NCI-H187 treated with DMSO at 0.1 percent for 48 hours (cell line): ENCODE measurements at places on chromosomes 7 and 10.
A peak's percentile ranks its signal among the peaks of the same experiment; 100 is the strongest.

DNA sequence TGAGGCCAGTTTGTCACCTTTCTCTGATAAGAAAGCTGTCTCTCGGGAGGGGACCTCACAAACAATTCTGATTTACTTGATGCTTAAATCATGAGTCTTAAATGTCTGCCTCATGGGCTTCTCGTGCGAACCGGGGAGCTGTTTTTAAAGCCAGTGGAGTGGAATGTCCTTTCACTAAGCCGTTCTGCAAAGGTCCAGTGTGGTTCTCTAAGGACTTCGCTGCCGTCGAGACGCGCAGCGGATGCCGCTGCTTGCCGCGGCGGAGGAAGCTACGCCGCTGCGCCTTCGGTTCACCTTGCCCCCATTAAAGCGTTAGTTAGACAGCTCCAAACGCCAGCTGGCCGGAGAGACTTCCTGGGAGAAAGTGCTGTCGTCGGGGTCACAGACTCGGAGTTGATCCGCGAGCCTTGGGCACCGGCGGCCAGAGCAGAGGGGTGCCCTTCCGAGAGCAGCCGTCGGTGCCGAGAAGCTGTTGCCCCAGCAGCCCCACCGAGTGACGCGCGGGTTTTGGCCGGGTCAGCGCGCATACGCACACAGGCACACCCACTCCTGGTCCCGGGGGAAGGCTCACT is 1.3 kb upstream of the HMX3 start:
- no peak for DNase-seq

DNA sequence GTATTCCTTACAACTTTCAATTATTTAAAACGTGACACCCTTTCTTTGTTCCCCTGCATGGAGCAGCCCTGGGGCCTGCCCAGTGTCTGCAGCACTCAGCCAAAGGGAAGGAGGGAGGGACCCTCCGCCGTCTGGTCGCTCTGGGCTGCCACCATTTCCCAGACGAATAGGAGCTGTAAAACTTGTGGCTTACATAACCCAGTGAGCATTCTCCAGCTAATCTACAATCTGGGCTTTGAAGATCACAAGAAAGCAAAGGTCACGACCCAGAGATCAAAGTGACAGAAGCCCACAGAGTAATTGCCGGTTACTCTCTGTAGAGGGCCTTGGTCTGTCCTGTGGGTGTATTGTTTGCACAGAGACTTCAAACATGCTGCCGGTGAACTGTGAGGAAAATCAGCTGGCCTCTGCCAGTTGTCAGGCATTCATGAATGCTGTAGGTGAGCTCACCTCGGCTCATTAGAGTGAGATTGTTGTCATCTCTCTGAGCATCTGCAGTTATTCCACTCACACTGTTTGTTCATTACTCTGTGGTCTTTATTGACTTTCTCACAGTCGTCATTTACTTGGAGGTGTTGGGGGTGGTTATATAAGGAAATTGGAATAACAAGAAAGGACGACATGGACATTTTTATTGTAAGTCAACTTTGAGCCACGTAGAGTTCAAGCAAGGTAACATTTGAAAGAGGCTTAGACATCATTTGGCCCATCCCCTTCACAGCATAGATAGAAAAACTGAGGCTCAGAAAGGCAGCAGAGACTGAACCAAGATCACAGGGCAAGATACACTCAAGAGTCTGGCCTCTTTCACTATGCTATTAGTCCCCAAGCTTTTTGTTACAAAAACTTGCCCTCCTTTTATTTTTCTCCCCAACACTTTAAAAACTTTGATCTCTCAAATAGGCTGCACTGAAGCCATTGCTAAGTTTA is 619.8 kb downstream of the LRMDA start:
- DNase-seq = no peak

- DNase-seq = peak; percentile 5
Observed at GRCh38 chr7:151304856-151305255, 36.8 kb upstream of the NUB1 start.

DNA sequence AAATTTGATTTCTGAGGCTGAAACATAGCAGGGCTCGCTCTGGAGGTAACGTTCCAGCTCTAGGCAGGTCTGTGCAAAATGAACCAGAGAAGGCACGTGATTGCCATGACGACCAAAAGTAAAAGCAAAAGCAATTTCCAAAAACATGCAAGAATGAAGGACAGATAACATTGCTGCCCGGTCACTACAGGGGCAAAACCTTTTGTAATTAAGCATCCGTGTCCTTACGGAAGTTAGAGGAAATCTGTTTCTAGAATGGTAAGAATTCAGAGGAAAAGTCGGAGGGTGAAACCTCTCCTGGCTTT is 2.9 kb downstream of the KLF6 start:
- no peak for DNase-seq

GRCh38 chr10:3807211-3807927 is 22.4 kb upstream of the KLF6 start:
- DNase-seq = no peak

DNA sequence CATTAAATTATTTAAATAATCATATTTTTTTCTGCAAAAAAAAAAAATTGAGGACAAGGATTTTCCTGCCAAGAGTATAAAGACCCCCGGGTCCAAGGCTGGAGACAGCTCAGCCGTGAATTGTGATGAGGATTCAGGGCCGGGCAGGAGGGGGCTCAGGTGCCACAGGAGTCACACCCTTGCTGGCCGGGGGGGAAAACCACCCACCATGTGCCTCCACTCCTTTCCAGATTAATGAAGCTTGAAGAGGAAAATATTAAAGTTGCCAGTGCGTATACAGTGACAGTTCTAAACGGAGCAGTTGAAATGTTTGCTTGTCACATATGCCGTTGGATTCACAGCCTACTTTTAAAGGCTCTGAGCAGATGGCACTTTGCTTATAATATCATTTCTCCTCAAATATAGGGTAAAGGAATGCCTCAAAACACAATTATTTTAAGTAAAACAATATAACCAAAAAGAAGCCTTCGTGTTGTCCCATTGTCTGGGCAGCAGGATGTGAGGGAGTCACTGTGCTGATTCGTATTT is 49.6 kb downstream of the ADARB2 start:
- no peak for DNase-seq

DNA sequence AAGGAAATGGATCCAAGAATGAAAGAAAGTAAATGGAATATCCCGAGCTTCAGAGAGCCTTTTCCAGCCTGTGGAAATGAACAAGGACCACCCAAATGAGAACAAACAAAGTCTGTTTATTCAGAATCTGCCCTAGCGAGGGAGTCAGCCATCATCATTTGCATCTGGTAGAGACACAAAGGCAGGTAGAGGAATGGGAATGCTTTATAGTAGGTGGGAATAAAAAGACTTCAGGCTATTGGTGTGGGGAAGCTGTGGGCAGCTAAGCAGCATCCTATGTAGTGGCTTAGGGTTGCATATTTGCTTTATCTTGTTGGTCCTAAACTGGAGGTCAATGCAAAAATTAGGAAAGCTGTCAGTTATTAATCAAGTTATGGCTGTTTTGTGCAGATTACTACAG is 9.2 kb upstream of the MRLN start:
- no peak for DNase-seq

DNA sequence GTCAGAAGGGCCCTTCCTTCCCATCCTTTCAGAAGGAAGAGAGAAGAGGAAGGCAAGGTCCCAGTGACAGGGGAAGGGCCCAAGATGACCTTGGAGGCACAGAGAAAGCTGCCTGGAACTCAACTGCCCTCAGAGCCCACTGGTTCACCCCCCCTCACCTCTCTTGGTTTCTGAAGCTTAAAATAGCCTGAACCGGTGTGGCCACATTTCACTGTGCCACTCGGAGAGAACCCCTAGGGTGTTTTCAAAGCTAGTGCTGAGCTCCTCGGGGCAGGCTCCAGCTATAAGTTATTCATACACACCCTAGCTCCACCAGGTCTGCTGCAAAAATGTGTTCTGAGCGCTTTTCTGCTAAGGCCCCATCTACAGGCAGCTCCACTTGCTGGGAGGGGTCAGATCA is 60.9 kb upstream of the ADRB1 start:
- DNase-seq = no peak

DNA sequence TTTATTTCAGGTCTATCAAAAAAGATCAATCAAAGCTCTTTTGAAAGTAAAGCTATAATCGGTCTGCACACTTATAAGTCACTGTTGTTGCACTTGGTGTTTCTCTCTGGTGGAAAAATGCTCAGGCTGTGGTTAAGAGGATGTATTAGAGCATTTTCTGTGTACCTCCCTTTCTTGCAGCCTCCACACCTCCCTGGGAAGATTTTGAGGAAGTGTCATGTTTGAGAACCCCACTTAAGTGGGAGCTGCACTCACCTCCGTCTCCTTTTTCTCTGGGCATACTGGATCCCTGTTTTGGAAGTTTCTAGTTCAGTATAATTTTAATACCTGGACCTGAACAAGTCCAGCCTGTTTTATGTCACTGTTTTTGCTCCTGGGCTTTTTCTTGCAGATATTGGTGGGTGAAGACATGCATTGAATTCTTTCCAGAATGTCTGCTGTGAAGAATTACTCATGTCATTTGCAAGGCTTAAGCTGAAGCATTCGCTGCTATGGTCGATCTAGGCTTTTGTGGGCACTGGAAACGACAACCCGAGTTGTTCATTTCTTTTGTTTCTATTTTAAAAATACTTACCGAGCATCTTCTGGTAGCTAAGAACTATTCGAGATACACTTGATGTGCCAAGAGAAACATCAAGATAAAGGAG is 36.6 kb downstream of the TCF7L2 start:
- DNase-seq = no peak

DNA sequence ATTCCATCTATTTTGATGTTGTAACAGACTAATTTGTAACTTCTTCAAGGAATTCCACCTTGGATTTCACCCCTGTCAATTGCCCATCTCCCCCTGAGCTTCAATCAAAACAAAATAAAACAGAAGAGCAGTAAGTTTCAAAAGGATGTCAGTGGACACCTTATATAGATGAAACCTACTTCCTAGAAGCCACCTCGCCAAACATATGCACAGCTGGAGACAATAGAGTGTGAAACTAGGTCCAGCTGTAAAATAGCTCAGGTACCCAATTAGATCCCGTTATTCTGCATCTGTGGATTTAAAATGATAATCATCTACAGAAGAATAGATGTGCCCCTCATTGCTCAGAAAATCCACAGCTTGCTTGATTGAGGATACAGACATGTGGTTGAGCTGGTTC is 598.6 kb downstream of the SH2D4B start:
- DNase-seq = no peak

- no peak for DNase-seq
Observed at GRCh38 chr10:123390874-123391273, 236.7 kb downstream of the BUB3 start.

GRCh38 chr7:27410812-27411544 is 168.4 kb downstream of the EVX1 start:
- no peak for DNase-seq

DNA sequence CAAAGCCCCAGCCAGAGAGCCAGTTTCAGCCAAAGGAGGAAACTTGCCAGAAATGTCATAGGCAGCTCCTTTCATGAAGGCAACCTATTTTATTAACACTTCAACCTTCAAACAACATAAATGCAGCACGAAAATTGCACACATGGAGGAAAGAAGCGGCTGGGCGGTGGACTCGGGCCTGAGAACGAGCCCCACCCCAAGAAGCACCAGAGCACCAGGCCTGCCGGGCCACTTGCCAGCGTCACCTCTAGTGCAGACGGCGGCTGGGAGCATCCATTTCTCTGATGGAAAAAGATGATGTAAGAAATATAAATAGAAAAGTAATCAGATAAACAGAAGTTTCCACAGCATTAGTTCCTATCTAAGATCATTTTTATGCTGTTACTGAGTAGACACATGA is 100.0 kb downstream of the TCERG1L start:
- no peak for DNase-seq

- no peak for DNase-seq
Observed at GRCh38 chr7:107527196-107527595, 36.5 kb downstream of the COG5 start.
